ENCODE measurements at places on chromosomes 2 and 18.

DNA sequence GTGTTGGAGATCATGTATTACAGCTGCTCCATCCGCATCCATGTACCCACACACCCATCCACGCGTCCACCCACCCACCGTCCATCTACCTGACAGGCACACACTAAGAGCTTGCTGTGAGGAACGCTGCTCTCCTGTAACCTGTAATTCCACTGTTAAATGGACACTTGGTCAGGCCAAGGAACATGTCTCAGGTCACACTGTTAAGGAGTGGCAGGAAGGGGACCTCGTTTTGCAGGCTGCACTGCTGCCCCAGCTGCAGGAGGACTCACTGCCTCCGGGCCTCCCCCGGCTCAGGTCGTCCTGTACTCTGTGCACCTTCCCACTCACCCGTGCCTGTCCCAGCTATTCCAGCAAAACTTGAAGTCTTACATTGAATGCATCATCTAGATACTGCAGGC, 170.5 kb downstream of the EIPR1 start:
- H3K4me1 ChIP-seq, result no peaks in the 10 kb centered on the region
- peaks cover 5% of the 10 kb centered on the region for H3K36me3 ChIP-seq
- no peak overlapping the region for H3K27ac ChIP-seq

- DNase-seq, result no peak
- H3K27me3 ChIP-seq, result no peaks in the 10 kb centered on the region
- no peak overlapping the region for H3K27ac ChIP-seq
- no peaks in the 10 kb centered on the region for H3K36me3 ChIP-seq
- no peak overlapping the region for H3K4me3 ChIP-seq
- H3K4me1 ChIP-seq, result no peaks in the 10 kb centered on the region
These were observed 82.0 kb downstream of the RRM2 start for GRCh38 chr2:10204326-10205161.

- no peak overlapping the region for H3K4me3 ChIP-seq
- H3K36me3 ChIP-seq, result peaks cover 34% of the 10 kb centered on the region
- no peak for DNase-seq
- no peak overlapping the region for H3K27ac ChIP-seq
- H3K4me1 ChIP-seq, result no peaks in the 10 kb centered on the region
These were observed 239.1 kb downstream of the ALPK2 start for GRCh38 chr18:58389745-58390144.

GRCh38 chr18:23133860-23134779, 1.2 kb upstream of the CABLES1 start:
- no peak overlapping the region for H3K4me3 ChIP-seq
- no peaks in the 10 kb centered on the region for H3K4me1 ChIP-seq
- peak overlapping the region; percentile 67 for H3K27ac ChIP-seq
- DNase-seq, result no peak
- no peaks in the 10 kb centered on the region for H3K36me3 ChIP-seq

DNA sequence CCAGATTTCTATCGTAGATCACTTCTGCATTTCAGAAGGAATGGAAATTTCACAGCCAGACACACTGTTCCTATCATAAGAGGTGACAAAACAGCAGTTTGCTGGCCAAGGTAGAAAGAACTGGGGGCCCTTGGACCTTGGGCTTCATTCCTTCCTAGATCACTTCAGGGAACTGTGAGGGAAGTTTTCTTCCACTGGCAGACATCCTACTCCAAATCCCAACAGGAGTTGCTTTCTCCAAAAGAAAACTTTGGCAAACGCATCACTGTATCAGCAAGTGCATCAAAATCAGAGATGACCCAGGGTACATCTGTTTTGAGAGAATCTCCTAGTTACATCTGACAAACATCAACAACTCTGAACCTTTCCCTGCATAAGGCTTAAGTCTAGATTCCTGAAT, 348.4 kb upstream of the KLHL29 start:
- H3K27ac ChIP-seq, result no peak overlapping the region
- no peak overlapping the region for H3K4me3 ChIP-seq
- no peak for DNase-seq
- no peaks in the 10 kb centered on the region for H3K36me3 ChIP-seq

GRCh38 chr2:5588601-5589000, 103.6 kb upstream of the SOX11 start:
- no peak overlapping the region for H3K27ac ChIP-seq
- no peak for DNase-seq
- H3K36me3 ChIP-seq, result no peaks in the 10 kb centered on the region
- H3K27me3 ChIP-seq, result no peaks in the 10 kb centered on the region
- H3K4me3 ChIP-seq, result no peak overlapping the region

GRCh38 chr18:69718912-69719547, 228.6 kb downstream of the CD226 start:
- DNase-seq, result no peak
- no peak overlapping the region for H3K27ac ChIP-seq
